Stomach (tissue), 19 donors: ENCODE measurements at places on chromosomes 7 and 10.

DNA sequence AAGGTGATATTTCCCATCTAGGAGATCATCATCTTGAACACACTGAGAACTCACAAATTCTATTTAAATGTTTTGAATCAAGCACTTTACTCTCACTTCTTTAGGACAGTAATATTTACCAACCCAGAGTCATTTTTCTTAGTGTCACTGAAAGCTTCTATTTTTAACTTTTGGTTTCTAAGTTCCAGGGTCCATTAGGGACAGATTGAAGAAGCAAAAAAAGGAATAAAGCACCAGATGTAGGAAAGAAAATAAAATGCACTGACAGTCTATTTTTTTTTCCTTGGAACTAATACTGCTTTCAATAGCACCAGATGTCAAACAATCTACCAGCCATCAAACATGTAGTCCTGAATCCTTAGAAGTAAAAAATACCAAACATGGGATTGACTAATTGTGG lies 526.7 kb upstream of the LRRN3 start:
- H3K4me1 ChIP-seq = no peaks in the 10 kb centered on the region
- no peaks in the 10 kb centered on the region for H3K27me3 ChIP-seq

GRCh38 chr10:78203915-78204818 lies 170.5 kb downstream of the RPS24 start:
- no peaks in the 10 kb centered on the region for H3K27me3 ChIP-seq
- no peaks in the 10 kb centered on the region for H3K36me3 ChIP-seq
- no peak for DNase-seq
- no peak overlapping the region for H3K4me3 ChIP-seq
- no peaks in the 10 kb centered on the region for H3K4me1 ChIP-seq

DNA sequence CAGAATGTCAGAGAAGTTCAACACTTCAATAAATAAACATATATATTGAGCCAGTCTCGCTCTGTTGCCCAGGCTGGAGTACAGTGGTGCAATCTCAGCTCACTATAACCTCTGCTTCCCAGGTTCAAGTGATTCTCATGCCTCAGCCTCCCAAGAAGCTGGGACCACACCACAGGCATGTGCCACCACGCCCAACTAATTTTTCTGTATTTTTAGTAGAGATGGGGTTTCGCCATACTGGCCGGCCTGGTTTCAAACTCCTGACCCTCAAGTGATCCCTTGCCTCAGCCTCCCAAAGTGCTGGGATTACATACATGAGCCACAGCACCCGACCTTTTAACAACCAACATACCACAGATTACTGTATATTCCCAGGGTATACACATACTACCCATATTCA lies 134.2 kb downstream of the JMJD1C start:
- H3K4me1 ChIP-seq = no peaks in the 10 kb centered on the region
- no peaks in the 10 kb centered on the region for H3K27me3 ChIP-seq
- H3K27ac ChIP-seq = no peak overlapping the region
- no peak for DNase-seq
- no peak overlapping the region for H3K4me3 ChIP-seq

GRCh38 chr10:74824900-74825370 lies 1.5 kb upstream of the KAT6B start:
- peaks cover 68% of the 10 kb centered on the region for H3K4me1 ChIP-seq
- peak overlapping the region; percentile 99 for H3K27ac ChIP-seq
- H3K27me3 ChIP-seq = no peaks in the 10 kb centered on the region
- DNase-seq = peak; percentile 75
- H3K36me3 ChIP-seq = no peaks in the 10 kb centered on the region

- H3K27ac ChIP-seq = no peak overlapping the region
- no peaks in the 10 kb centered on the region for H3K36me3 ChIP-seq
- peaks cover 30% of the 10 kb centered on the region for H3K4me1 ChIP-seq
- no peak overlapping the region for H3K4me3 ChIP-seq
- H3K27me3 ChIP-seq = no peaks in the 10 kb centered on the region
Measured at GRCh38 chr10:78405231-78405630, 371.6 kb downstream of the RPS24 start.

DNA sequence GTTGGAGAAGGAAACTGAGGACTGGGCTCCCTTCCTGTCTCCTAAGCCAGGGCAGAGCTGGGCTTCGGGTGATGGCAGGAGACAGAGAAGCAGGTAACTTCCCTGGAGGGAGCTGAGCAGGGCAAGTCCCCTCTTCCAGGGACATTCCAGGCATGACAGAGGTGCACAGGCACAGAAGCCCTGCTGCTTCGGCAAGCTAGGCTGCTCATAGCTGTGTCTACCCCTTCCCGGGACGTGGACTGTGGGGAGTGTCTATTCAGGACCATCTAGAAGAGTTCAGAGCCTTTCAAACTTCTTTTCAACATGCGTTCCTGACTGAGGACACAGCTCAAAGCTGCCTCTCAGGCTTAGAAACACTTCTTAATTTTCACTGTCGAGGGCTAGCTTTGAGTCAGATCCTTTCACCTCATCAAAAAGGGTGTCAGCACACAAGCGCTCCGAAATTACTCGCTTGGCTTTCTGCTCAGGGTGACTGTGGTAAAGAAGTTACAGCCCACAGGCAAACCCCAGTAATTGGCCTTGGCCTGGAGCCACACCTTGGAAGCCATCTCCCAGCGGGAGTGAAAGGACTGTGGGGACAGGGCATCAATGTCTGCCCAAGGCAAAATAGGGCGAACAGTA lies 63.7 kb upstream of the STEAP1B start:
- no peak overlapping the region for H3K4me3 ChIP-seq
- H3K4me1 ChIP-seq = peaks cover 37% of the 10 kb centered on the region
- H3K27me3 ChIP-seq = peaks cover 24% of the 10 kb centered on the region
- H3K36me3 ChIP-seq = no peaks in the 10 kb centered on the region

- no peak overlapping the region for H3K27ac ChIP-seq
- DNase-seq = no peak
- no peaks in the 10 kb centered on the region for H3K27me3 ChIP-seq
- H3K4me1 ChIP-seq = no peaks in the 10 kb centered on the region
- H3K4me3 ChIP-seq = no peak overlapping the region
- no peaks in the 10 kb centered on the region for H3K36me3 ChIP-seq
Measured at GRCh38 chr10:4022473-4022872, 237.5 kb upstream of the KLF6 start.

GRCh38 chr7:82441669-82442478 lies 1.7 kb downstream of the CACNA2D1 start:
- peak; percentile 25 for DNase-seq
- peaks cover 32% of the 10 kb centered on the region for H3K4me1 ChIP-seq
- H3K4me3 ChIP-seq = peak overlapping the region; percentile 72
- peaks cover 26% of the 10 kb centered on the region for H3K27me3 ChIP-seq

GRCh38 chr7:151080067-151080521 lies 515 bp downstream of the FASTK start:
- no peaks in the 10 kb centered on the region for H3K27me3 ChIP-seq
- DNase-seq = peak; percentile 62
- H3K4me1 ChIP-seq = peaks cover 58% of the 10 kb centered on the region
- peak overlapping the region; percentile 97 for H3K4me3 ChIP-seq

- DNase-seq = no peak
- peaks cover 34% of the 10 kb centered on the region for H3K27me3 ChIP-seq
- H3K4me1 ChIP-seq = peaks cover 38% of the 10 kb centered on the region
Measured at GRCh38 chr10:35644050-35644950, 2.2 kb upstream of the FZD8 start.

DNA sequence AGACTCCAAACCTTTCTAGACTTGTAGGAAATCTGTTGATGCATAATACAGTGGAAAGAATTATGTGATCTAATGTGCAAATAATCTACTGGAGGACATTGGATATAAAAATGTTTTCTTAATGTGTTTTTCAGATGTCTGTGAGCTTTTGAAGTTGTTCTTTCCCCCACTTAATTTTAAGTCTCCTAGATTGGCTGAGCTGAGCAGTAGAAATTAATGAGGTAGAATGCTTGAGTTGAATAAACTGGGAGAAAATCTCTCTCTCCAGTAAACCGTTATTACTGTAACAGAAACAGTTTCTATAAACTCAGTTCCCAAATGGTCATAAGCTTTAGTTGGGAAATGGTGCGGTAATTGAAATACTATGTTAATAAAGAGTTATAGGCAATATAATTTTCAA lies 15.7 kb downstream of the CSGALNACT2 start:
- DNase-seq = no peak
- no peak overlapping the region for H3K27ac ChIP-seq
- no peaks in the 10 kb centered on the region for H3K36me3 ChIP-seq

- H3K27me3 ChIP-seq = no peaks in the 10 kb centered on the region
- no peak overlapping the region for H3K27ac ChIP-seq
- peak; percentile 31 for DNase-seq
- H3K4me1 ChIP-seq = no peaks in the 10 kb centered on the region
Measured at GRCh38 chr7:43077732-43078391, 34.6 kb upstream of the HECW1 start.

DNA sequence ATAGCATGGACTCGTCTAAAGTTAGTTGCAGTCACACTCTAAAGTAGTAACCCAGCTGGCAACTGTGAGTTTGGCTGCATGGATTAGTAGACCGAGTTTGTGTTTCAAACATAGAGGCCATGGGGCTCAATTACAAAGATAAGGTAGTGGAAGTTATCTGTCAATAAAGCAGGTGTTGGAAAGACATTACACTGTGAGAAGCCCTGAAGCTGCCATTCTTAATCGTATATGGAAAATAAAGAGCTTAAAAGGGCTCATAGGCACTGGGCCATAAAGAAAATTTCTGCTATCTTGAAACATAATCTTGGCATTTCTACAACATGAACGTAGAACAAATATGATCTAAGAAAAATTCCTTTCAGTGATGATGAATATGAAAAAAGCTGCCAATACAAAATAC lies 837.7 kb downstream of the REEP3 start:
- H3K27ac ChIP-seq = no peak overlapping the region
- no peaks in the 10 kb centered on the region for H3K4me1 ChIP-seq
- DNase-seq = no peak
- H3K4me3 ChIP-seq = no peak overlapping the region

- no peaks in the 10 kb centered on the region for H3K4me1 ChIP-seq
- no peaks in the 10 kb centered on the region for H3K27me3 ChIP-seq
- no peak for DNase-seq
- no peaks in the 10 kb centered on the region for H3K36me3 ChIP-seq
Measured at GRCh38 chr10:19250546-19250945, 201.9 kb downstream of the MALRD1 start.

DNA sequence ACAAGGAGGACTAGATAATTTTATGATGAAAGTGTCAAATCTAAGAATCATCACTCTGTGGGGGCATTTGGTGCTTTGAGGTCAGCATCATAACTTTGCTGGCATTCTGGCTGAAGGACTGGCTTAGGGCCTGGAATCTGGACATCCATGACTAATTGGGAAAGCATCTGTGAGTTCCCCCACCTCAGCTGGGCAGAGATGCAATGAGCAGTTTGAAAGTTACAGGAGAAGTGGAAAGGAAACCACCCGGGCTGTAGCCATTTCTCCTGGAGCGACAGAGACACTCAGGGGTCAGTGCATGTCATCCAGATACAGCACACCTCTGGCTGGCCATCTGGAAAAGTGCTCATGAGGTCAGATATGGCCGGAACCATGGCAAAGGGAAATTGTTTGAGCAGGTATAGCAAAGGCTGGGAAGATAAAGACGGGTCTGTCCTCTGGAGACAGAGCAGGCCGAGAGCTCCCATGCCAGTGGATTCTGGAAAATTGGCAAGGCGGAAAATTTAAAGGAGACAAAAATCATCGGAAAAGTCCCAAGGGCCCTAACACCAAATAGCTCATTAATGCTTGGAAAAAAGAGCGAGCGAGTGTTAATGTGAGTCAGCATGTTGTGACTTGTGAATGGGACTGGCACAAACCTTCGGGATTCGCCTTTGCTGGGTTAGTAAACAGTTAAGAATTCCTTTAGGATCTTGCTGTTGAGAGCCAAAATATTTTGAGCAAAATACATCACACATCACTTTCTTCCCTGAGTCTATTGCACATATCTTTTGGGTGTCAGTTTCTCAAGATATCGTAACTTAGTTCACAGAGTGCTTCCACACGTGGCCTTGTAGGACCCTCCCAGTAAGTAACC lies 188.4 kb upstream of the AGK start:
- no peaks in the 10 kb centered on the region for H3K4me1 ChIP-seq
- no peaks in the 10 kb centered on the region for H3K36me3 ChIP-seq
- H3K27ac ChIP-seq = no peak overlapping the region
- H3K4me3 ChIP-seq = no peak overlapping the region
- no peak for DNase-seq

GRCh38 chr10:44013981-44014380 lies 365.3 kb upstream of the ZNF32 start:
- H3K4me1 ChIP-seq = peaks cover 4% of the 10 kb centered on the region
- no peaks in the 10 kb centered on the region for H3K36me3 ChIP-seq
- no peak overlapping the region for H3K4me3 ChIP-seq
- H3K27me3 ChIP-seq = no peaks in the 10 kb centered on the region
- no peak for DNase-seq

- no peak overlapping the region for H3K27ac ChIP-seq
- no peak overlapping the region for H3K4me3 ChIP-seq
- no peak for DNase-seq
- H3K4me1 ChIP-seq = no peaks in the 10 kb centered on the region
- H3K36me3 ChIP-seq = peaks cover 30% of the 10 kb centered on the region
- H3K27me3 ChIP-seq = no peaks in the 10 kb centered on the region
Measured at GRCh38 chr7:45055016-45055415, 33.8 kb downstream of the NACAD start.

- H3K4me3 ChIP-seq = no peak overlapping the region
- no peaks in the 10 kb centered on the region for H3K36me3 ChIP-seq
- H3K27ac ChIP-seq = no peak overlapping the region
- H3K27me3 ChIP-seq = no peaks in the 10 kb centered on the region
- DNase-seq = peak; percentile 86
Measured at GRCh38 chr7:112495810-112496462, 15.1 kb downstream of the LSMEM1 start.

DNA sequence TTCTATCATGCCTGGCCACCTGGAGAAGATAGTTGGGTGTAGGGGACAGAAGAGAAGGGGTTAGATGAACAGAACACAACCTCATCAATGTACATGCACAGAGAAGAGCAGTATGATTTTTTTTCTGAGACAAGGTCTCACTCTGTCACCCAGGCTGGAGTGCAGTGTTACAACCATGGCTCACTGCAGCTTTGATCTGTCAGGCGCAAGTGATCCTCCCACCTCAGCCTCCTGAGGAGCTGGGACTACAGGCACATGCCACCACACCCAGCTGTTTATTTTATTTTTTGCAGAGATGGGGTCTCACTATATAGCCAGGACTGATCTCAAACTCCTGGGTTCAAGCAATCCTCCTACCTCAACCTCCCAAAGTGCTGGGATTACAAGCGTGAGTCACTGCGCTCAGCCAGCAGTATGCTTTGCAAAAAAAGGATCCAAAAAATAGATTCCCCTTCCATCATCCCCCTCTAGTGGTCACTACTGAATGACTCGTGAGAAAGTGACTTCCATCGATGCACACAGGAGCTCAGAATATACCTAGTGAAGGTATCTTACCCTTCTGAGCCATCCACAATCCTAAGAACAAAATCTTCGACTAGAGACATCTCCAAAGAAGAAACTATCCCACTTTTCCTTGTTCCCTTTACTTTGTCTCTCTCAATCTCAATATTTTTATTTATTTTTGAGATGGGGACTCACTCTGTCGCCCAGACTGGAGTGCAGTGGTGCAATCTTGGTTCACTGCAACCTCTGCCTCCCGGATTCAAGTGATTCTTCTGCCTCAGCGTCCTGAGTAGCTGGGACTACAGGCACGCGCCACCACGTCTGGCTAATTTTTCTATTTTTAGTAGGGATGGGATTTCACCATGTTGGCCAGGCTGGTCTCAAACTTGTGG lies 21.0 kb downstream of the ZCWPW1 start:
- H3K27ac ChIP-seq = no peak overlapping the region
- peak; percentile 79 for DNase-seq
- H3K27me3 ChIP-seq = no peaks in the 10 kb centered on the region
- H3K4me3 ChIP-seq = no peak overlapping the region
- no peaks in the 10 kb centered on the region for H3K4me1 ChIP-seq
- no peaks in the 10 kb centered on the region for H3K36me3 ChIP-seq
